ENCODE measurements at places on chromosomes 3 and 15.
A peak's percentile ranks its signal among the peaks of the same experiment; 100 is the strongest.

DNA sequence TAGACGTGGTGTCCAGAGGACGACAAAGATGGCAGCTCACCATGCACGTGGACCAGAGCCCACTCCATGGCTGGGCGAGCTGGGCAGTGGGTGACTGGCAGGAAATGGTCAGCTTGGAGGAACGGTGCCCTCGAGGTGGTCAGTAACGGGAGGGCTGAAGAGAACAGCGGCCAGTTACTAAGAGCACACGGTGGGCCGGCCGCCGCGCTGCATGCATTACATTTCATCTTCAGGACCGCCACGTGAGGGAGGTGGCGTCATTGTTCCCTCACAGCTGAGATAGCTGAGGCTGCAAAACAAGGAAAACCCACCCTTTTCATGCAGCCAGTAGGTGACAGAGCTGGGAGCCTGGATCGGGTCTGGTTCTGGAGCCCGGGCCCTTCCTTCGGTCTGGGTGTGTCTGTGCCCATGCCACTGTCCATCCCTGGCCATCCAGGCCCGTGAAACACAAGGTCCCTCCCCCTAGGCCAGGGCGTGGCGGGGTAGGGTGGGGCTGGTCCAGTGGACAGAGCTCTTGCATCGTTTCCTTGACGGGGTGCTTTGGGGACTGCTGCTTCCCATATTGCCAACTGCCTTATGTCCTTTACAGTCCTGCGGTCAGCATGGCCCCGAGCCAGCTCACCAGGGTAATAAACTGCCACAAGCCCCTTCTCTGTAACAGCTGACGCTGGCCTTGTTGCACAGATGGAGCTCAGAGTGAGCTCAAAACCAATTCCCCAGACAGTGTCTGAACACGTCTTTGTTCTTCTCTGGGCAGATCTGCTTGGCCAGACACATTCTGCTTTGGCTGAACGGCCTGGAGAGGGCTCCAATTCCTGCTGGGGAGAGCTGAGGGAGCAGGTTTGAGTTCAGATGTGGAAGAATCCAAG lies 51.8 kb downstream of the RGMA start:
- DNase-seq, result no peak

- DNase-seq, result no peak
Observed at GRCh38 chr15:57607570-57608000, 15.9 kb downstream of the MYZAP start.

- no peak for DNase-seq
Observed at GRCh38 chr15:62983956-62984355, 58.6 kb upstream of the TPM1 start.

DNA sequence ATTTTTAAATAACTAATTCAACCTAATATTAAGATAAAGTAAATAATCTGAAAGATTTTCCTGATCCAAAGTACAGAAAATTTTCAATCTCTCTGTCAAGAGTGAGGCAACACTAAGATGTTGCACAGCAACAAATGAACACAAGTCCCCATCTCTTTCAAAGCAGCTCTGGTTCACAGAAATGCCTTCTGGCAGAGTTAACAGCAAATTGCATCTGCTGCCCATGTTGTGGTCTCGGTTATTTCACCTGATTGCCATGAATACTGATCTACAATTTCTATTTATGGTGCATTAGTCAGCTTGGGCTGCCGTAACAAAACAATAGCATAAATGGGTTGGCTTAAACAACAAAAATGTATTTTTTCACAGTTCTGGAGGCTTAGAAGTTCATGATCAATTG lies 167.3 kb downstream of the BCHE start:
- no peak for DNase-seq

DNA sequence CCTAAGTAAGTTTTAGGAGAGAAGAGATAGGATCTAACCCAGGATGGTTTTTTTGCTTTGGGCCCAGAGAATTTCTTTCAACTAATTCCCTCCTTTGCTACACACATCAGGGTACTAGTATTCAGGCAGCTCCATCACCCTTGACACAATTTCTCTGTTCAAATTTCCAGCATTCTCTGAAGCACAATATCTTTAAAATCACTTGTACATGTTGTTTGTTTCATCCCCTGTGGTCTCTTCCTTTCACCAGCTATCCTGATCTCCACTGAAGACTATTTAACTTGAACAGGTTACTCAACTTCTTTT lies 32.4 kb upstream of the FNDC3B start:
- no peak for DNase-seq

DNA sequence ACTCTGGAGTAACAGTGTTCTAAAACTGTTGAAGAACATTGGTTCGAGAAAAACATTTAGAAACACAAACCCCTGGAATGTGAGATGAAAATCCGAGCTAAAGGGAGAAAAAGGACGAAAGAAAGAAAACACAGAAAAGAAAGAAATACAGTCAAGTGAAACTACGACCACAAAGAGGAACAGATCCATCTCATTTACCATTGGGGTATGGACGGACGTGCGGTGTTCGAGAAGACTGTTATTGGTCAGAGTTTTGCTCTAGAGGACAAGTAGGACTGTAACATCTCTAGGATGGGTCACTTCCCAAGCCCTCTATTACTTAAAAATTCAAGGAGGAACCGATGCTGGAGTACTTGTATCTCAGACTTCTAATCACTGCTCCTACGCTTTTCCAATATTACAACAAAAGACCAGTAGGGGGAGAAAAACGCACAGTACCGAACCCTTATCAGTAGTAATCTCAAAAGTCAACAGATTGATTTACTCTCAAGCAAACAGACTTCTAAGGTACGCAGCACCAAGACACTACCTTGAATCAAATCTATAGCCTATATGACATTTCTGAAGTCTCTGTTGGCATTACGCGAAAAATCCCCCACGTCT lies 1.1 kb upstream of the PIK3CA start:
- DNase-seq, result peak; percentile 83

DNA sequence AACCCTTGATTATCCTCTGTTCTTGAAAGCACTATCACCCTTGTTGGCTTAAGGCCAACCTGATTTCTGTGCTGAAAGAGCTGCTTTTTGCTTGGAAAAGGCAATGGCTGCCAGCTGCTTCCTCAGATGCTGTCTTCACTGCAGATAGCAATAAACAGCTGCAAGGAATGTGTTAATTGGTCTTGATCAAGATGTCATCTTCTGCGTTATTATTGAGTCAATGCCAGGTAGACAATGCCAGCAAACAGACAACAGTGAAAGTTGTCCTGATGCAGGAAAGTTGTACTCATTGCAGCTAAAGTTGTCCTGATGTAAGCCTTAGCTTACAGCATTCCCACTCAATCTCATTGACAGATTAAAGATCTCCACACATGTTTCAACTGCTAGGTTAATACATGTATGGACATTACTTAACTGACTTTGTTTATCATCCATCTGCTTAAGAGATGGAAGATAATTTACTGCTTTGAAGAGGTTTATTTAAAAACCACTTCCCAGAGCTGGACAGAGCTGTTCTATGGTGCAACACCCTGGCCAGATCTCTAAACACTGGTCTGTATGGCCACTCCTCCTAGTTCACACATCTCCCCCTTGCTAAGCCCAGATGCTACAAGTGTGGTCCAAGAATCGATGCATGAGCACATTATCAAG lies 251.0 kb upstream of the MCTP2 start:
- no peak for DNase-seq

DNA sequence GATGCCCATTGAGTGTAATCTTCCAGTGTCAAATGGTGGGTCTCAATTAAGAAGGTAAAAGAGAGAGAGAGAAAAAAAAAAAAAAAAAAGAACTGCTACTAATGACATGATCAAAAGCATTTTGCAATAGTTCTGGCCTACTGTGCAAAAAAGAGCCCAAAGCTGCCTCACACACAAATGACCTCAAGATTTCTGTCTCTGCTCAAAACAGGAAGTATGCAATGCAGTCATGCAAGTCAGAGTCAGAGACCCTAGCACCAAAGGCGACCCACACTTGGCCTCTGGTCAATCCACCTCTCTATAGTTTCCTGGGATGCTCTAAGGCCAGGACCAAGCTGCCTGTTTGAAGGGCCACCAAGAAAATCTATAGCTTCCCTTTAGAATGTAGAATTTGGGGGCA lies 323.5 kb downstream of the VPS13C start:
- no peak for DNase-seq

DNA sequence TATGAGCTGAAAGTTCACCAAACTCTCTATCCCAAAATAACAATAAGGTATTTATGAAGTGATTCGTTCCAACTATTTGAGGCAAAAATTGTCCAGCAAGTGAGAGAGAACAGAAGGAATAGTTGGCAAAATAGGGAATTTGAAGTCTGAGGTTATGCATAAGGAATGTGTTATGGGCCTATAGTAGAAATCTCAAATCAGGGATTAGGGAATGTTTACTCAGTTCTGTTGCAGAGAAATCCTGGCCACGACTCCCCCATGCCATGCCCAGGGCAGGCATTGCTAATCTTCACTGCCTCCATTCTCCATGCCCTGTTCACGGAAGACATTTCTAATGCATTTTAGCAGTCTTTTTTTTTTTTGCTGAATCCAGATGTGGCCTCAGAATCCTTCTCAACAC lies 58.6 kb downstream of the FLNB start:
- DNase-seq, result no peak

- no peak for DNase-seq
Observed at GRCh38 chr15:93819826-93820225, 411.5 kb upstream of the MCTP2 start.

DNA sequence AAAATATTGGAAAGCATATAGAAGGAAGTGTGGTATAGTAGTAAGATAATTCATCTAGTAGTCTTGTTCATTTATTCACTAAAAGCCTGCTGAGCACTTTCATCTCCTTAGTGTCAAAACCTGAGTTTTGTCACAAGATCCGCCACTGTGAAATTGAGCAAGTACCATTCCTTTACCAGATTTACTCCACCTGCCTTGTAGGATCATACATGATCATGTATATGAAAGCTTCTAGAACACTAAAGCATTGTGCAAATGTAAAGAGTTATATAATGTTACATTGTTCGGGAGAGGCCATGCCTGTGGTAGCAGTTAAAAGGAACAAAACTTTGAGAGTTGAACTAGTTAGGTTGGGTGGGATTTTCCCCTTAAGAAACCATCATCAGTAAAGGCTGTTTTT lies 35.0 kb downstream of the UBE2E2 start:
- no peak for DNase-seq

GRCh38 chr3:82002491-82002890 lies 241.0 kb upstream of the GBE1 start:
- no peak for DNase-seq

DNA sequence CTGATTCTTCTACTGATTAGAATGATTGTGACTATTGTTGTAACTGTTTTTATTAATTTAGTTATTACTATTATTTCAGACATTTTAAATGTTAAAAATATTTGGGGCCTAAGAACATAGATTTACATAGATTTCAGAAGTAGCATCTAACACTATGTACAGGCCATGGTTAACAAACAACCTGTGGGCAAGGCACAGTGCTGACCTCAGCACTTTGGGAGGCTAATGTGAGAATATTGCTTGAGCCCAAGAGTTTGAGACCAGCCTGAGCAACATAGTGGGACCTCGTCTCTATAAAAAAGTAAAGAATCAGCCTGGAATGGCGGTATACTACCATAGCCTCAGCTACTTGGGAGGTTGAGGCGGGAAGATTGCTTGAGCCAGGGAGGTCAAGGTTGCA lies 69.1 kb upstream of the CNTN4 start:
- DNase-seq, result no peak

DNA sequence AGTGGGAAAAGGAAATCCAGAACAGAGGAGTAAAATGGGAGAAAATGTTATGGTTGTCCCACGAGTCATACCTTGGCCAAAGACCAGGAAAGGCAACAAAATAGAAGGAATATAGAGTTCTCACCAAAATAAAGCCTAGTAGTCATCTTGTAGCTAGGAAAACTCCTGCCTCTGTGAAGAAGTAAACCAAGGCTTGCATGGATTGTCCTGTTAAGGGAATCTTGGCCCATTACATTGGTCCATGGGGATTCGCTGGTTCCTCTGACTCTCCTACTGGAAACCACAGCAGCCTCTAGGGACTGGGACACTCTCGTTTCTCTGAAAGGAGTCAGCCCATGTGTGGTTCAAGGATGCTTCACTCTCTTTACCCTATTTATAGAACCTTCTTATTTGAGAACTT lies 62.9 kb upstream of the FNDC3B start:
- no peak for DNase-seq

DNA sequence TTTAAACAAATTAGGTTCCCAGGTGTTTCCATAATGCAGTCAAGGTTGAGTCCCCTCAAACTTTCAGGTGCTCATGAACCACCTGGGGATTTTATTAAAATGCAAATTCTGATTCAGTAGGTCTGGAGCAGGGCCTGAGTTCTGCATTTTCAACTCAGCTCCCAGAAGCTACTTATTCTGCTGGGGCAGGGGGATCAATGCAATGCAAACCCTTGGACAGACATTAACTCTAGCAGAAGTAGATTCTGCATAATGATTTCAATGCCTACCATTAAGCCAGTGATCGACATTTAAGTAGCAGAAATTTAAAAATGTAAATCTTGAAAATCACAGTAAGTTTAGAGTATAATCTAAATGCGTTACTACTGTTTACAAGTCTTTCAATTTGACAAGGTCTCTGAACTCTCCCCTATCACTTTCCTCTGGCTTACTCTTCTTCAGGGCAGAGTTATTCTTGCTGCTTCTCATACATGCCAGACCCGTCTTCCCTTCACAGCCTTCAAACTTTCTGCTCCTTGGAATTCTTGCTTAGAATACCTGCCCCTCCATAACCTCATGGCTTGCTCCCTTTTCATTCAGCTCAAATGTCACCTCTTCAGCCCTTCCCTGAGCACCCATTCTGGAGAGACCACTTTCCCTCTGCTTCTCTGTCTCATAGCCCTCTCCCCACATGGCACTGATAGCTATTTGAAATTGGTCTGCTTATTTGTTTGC lies 19.3 kb upstream of the DPPA4 start:
- no peak for DNase-seq

- no peak for DNase-seq
Observed at GRCh38 chr15:78969687-78970349, 25.0 kb upstream of the CTSH start.

DNA sequence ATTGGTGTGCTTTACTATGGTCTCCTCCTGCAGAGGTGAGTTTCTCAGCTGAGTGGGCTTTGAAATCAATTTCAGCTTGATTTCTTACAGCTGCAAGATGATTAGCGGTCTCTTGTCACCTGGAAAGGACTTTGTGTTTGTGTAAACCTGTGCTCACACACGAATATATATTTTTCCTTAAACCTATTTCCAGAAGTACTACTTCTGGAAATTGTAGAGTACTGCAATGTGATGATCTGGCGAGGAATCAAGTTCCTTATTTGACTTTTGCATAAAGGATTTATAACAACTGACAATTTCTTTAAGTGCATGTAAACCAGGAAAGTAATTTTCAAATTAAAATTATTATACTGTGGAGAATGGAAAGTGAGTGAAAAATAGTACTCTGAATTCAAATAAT lies 2.1 kb downstream of the MCTP2 start:
- DNase-seq, result no peak

- no peak for DNase-seq
Observed at GRCh38 chr15:81454024-81454423, 80.0 kb upstream of the TMC3 start.

DNA sequence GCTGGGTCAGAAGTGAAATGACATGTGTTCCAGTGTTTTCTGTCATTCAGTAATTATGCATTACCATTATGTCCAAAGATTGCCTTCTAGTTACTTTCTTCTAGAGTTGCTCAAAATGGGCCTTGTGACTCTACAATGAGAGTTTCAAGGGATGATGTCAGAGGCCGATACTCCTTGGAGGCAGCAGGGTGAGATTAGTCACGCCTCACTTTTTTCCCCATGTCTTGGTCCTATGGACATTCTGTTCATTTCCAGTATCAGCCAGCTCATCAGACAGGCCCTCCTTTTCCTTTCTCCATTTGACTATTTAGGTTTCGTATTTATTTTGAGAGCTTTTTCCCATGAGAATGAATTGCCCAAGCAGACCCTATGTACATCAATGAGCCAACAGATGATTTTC lies 17.5 kb downstream of the VGLL3 start:
- DNase-seq, result no peak

GRCh38 chr3:41469083-41469482 lies 269.8 kb downstream of the CTNNB1 start:
- no peak for DNase-seq

Data from SK-N-MC (cell line).